ENCODE measurements at places on chromosomes 3 and 15. TPM values are rescaled to one million over a fixed set of nuclear protein-coding genes. Genes with fewer than 3 reads are reported as not detected.

DNA sequence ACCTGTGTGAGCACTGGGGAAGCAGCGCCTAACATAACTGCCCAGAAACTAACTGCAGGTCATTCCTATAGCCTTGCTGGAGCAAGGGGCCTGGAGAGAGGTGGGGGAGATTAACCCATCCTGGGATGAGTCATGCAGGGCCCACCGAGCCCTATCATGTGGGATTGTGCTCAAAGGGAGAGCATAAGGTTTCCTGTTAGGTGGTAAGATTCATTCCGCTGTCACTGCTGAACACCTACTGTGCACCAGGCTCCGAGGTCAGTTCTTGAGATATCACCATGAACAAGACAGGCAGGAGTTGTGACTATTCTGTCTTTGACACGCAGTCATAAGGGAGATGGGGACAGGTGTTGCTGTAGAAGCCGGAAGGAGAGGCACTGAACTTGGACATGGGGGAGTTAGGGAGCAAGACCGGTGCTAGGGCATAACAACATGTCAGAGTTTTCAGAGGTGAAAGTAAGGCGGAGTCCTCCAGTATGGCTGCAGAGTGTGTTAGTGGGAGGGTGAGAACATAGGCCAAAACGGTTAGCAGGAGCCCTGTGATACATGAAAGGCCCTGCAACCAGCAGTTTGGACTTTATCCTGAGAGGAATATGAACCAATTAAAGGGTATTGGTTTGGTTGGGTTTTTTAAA lies 2.4 kb downstream of the SLC25A38 start:
- DNase-seq, result no peak

GRCh38 chr3:73144276-73144675 lies 82.8 kb downstream of the EBLN2 start:
- DNase-seq, result no peak

DNA sequence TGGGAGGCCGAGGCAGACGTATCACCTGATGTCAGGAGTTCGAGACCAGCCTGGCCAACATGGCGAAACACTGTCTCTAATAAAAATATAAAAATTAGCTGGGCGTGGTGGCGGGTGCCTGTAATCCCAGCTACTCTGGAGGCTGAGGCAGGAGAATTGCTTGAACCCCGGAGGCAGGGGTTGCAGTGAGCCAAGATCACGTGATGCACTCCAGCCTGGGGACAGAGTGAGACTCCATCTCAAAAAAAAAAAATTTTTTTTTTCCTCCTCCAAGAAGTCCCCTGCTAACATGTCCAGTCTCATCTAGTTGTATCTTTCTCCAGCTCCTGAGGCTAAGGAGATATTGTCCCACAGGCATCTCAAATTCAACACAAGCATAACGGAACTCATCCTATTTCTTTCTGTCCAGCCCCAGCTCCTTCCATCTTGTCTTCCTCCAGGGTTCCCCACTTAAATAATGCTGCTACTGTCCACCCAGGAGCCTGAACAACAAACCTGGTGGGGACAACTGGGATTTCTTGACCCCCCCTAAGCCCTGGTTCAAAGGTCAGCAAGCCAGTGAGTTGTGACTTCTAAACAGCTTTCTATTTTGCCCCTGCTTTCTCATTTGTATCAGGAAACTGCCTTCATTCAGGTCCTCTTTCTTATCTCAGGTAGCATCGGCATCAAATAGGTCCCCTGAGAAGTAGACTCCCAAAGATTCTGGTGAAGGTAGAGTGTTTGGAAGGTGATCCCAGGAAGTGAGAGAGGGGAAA lies 4.1 kb upstream of the MEF2A start:
- no peak for DNase-seq

GRCh38 chr3:71974786-71975185 lies 189.8 kb upstream of the PROK2 start:
- no peak for DNase-seq

GRCh38 chr15:99435113-99435695 lies 130.6 kb upstream of the MEF2A start:
- no peak for DNase-seq

DNA sequence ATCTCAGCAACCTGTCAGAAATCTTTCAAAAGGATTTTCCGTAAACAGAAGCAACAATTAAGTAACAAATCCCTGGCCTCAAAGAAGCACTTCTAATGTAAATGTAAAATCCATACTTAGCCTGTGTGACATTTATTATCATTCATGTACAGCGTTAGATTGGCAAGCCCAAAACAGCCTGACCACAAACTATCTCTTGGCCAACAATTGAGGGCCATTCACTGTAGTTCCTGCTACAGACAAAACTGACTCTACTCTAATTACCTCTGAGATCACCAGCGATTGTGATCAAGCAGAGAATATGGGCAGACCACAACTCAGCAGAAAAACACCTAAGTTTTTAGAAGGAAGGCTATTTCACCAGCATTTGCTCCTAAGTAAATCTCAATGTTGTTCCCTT lies 9.2 kb downstream of the SHQ1 start:
- no peak for DNase-seq

GRCh38 chr3:69451594-69451993 lies 65.7 kb upstream of the FRMD4B start:
- DNase-seq, result no peak

DNA sequence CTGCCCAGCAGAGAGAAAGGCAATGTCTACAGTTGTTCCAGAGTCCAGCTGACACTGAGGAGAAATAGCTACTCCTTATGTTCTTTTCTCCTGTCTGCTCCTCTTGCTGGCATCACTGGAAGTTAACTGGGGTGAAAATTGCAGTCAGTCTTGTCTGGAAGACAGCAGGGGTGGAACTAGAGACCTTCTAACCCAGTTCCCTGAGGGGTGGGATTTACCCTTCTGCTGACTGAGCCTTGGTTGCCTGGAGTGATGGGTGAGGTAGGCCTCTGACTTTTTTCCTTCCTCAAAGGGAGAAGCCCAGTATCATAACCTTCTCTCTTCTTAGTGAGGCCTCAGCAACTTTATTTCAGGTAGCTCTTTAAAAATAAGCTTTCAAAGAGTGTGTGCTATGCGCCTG lies 16.2 kb downstream of the ZNF609 start:
- no peak for DNase-seq

The HYKK gene
- total RNA-seq, result 9.6 TPM
